ENCODE measurements at places on chromosomes 12 and 14. TPM values are rescaled to one million over a fixed set of nuclear protein-coding genes. Genes with fewer than 3 reads are reported as not detected.

TRMT61A gene
- total RNA-seq = 29.8 TPM

CCDC177 gene
- not detected for total RNA-seq

AQP2 gene
- not detected for total RNA-seq

LHX5 gene
- total RNA-seq = not detected

SAMD15 gene
- 2.6 TPM for total RNA-seq

BATF gene
- total RNA-seq = not detected

Data from A549 treated with CpdA at 1 μM for 4 hours (cell line).